NCI-H1417 treated with DMSO at 0.1 percent for 48 hours (cell line): ENCODE measurements at places on chromosomes 5 and 9.

DNA sequence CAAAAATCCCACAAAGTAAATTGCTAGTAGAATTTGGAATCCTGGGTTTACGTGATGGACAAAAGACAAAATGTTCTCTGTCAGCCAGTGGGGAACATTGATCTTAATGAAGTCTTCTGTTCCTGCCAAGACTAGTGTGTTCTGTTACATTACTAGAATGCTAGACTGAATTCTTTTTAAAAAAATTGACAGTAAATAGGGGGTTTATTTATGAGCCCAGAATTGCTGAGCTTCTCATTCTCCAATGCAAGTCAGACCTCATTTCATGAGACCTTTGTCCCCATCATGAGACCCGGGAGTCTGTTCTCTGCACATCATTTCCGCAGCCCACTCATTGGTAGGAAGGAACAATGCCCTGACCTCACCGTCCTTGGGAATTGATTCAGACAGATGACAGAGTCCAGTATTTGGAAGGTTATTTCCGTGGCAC is 173.8 kb upstream of the OTULINL start:
- no peak for DNase-seq

DNA sequence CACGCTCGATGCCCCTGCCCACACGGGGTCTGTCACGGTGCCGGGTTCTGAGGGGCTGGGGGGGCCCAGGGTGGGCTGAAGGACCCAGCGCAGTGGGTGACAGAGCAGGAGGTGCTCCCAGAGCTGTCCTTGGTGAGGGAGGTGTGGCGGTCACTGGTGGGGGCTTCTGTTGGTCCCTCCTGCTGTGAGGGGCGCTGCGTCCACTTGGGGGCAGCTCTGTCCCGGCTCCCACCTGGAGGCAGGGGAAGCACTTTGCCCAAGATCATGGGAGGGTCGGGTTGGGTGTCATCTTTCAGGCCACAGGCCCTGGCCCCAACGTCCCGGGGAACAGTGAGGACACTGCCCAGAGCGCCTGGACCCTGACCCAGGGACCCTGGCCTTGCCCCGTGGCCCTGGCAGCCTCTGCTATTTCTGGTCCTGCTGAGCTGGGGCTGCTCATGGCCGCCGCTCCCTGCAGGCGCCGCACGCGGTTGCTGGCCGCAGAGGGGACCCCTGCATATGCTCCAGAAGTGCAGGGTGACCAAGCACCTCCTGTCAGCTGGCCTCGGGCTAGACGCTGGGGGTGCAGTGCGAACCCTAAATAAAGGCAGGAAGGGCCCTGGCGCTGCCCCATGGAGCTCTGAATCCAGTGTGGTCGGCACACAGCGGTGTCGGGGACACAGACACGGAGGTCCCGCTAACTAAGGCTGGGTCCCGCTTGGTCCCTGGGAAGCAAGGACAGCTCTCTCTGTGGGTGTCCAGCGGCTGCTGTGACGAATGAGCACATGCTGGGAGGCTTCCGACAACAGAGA is 11.6 kb upstream of the RNU6ATAC start:
- no peak for DNase-seq

- no peak for DNase-seq
Measured at GRCh38 chr5:73272351-73272750, 99.4 kb downstream of the TMEM174 start.

DNA sequence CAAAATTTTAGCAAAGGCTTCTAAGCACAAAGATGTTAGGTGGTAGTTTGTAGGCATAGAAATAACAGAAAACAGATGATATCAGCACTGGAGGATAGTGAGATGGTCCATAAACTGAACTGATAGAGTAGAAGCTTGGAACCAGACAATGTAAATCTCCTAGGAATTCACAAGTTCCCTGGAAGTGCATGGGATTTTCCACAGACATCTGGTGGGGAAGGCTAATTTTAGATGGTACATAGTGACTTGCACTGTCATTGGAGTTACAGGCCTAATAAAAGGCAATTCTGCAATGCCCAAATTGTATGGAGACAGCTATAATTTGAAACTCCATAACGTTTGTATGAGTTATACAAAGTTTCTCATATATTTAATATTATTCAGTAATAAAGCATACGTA is 653.0 kb upstream of the MEF2C start:
- no peak for DNase-seq

DNA sequence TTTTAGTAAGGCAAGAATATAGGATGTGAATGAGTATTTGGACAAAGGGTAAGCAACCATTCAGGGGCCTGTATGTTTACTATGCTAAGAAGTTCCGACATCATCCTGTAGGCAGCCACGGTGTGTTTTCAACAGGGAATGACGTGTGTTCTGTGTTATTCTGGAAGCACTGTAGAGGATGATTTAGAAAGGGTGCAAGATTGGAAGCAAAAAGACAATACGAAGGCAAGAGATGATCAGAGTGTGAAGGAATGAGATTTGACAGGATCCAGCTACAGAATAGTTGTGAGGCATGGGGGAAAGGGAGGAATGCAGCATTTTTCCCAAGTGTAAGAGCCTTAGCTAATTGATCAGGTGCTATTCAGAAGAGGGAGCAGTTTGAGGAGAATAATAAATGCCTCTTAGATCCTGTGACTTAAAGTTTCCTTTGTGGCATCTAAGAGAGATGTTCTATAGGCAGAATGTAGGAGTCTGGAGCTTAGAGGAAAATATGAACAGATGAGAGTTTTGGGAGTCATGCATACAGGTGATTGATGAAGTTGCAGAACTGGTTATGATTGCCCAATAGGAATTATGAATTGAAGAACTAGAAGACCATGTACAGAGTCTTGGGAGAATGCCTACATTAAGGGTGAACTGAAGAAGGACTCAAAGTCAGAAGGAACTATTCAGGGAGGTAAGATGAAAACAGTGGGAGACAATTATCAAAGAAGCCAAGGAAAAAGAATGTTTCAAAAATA is 2.5 kb downstream of the SMC5 start:
- no peak for DNase-seq

DNA sequence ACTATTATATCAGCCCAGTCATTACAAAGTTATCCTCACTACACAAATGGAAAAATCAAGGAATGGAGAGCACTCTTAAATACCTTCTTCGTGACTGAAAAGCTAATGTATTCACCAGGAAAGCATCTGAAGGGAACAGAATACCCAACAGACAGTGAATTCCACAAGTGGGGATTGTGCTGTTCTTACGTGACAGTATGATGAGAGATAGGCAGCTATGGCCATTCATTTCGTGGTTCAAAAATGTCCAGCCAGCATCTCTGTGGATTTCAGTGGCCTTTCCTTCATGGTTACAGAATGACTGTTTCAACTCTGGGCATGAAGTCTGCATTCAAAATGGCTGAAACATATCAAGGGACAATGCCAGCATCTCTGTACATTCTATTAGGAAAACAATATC is 323.8 kb downstream of the PRELID2 start:
- no peak for DNase-seq

GRCh38 chr9:128643519-128644300 is 12.9 kb downstream of the DYNC2I2 start:
- no peak for DNase-seq

DNA sequence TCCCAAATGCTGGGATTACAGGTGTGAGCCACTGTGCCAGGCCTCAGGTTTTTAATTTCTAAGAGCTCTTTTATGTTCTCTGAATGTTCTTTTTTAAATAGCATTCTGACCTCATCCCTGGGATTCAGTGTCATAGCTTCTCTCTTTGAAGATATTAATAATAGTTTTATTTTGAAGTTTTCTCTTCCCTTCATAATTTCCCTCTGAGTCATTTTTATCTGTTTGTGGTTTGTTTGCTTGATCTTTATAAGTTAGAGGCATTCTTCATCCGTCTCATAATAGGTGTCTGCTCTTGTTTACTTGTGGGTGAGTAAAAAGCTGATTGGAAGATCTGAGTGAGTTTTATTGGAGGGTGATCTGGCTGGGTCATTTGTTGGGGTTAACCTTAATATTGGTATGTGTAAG is 12.5 kb upstream of the MAMDC2 start:
- DNase-seq, result no peak

GRCh38 chr9:26229324-26230054 is 551.2 kb upstream of the TUSC1 start:
- DNase-seq, result no peak

GRCh38 chr9:110317911-110318310 is 19.8 kb downstream of the TXNDC8 start:
- no peak for DNase-seq

DNA sequence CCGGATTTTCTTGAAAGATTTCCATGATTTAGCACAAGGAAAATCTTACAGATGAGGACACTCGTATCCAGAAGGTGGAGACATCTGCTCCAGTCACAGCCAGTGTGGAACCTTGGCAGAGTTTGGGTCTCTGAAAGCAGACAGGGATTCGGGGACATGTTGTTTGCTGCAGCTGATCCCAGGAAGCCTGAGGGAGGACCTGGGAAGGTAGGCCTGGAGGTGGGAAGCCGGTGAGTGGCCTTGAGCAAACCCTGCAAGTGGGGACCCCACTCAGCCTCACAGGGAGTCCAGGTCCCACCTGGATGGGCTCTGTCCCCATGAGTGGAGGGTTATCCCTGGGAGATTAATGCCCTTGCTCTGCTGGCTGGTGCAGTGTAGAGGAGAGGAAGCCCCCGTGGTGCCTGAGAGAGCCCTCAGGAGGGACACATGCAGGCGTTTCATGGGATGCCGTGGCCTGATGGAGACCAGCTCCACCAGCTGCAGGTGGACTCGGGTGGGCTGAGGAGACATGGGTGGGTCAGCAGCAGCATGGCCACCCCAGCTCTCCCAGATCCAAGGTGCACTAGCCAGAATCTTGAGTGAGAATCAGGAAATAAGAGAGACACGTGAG is 7.8 kb downstream of the MRPS2 start:
- DNase-seq, result no peak

DNA sequence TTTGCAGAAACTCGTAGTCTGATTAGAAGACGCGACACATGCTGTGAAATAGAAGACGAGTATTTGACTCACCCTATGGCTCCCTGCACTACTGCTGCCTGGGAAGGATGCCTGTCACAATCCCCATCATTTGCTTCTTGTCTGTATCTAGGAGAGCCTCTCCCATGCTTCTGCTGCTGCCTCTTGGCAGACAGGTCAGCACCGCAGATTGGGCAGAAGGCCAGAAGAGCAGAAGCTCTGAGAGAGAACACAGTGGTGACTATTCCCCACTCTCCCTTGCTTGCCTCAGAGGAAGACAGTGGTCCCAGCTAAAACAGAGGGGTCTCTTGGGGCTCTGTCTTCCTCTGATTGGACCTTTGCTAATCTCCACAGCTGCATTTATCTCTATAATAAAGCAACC is 84.0 kb upstream of the SMIM32 start:
- no peak for DNase-seq

GRCh38 chr9:26955222-26955903 is 849 bp upstream of the IFT74 start:
- no peak for DNase-seq

GRCh38 chr5:108615216-108615615 is 132.5 kb upstream of the FER start:
- no peak for DNase-seq

DNA sequence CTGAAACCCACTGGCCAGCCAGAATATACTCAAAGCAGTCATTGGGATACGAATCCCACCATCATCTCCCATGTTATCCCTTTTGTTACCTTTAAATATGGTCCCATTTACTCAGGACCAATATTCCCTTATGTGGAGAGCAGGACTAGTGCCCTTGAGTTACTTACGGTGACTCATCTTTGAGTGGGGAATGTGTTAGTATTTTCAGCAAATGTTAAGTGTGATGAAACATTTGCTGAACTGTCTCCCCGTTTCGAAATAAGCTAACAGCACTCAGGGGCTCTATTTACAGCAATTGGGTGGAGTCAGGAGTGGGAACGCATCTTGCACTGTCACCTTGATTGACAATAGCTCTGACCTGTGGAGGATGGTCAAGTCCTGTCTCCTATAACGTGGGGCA is 67.4 kb downstream of the CTSL start:
- DNase-seq, result no peak

GRCh38 chr9:36870960-36871359 is 163.1 kb downstream of the PAX5 start:
- no peak for DNase-seq

GRCh38 chr5:35608881-35609779 is 8.5 kb upstream of the SPEF2 start:
- DNase-seq, result no peak

DNA sequence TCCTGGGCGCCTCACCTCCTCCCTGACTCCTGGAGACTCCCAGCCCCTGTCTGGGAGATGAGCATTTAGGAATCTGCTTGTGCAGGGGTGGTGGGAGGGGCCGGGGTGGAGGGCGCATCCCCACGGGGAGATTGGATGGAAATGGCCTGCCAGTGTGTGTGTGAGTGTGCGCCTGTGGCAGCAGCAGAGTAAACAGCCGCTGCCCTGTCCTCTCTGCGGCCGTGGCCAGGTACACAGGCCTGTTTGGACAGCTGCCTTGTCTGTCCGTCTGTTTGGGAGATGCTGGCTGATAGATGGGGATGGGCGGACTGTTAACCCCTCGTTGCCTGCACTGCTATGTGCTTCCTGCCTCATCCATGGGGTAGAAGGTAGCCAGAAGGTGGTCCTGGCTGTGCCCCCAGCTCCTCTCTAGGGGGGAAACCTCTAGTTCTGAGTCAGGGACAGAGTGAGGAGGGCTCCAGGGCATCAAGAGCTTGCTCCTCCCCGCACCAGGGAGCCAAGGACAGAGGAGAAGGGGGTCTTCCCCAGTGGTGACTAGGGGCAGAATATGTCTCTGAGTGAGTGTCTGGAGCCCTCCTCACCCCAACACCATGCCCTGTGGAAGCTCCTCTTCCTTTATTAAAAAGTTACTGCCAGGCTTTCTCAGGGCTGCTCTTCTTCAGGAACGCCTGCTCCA is 60.1 kb downstream of the LMX1B start:
- DNase-seq, result peak; percentile 75

DNA sequence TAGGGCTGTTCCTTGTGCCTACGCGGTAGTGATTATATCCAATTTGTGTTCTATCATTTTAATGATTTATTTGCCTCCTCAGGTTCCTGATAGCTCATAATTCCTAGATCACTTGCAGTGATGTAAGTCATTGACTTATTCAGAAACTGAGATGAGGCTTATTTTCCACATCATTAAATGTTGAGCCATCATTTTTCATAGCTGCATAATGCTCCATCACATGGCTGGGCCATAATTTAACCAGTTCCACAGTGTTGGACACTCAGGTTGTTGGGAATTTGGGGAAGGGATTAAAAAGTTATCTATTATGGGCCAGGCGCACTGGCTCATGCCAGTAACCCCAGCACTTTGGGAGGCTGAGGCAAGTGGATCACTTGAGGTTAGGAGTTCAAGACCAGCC is 35.8 kb upstream of the HMCN2 start:
- DNase-seq, result no peak
